ENCODE measurements at places on chromosomes 7 and 10.

DNA sequence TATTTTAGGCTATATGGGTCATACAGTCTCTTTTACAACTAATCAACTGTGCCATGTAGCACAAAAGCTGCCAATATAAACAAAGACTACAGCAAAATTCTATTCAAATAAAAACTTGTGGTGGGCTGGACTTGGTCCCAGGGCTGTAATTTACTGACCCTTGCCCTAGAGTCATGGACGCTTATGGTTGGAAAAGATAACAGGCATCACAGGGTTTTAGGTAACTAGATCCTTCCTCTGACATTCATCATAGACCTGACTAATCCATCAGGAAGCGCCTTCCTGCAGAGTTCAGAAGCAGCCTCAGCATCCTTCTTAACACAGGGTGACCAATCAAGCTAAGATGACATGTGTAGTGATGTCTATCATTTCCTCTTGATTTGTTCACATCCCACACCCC lies 40.2 kb upstream of the GPAM start:
- DNase-seq = no peak

GRCh38 chr7:37150856-37151255 lies 297.8 kb downstream of the ELMO1 start:
- DNase-seq = no peak

- no peak for DNase-seq
Observed at GRCh38 chr7:149570784-149571183, 73.2 kb upstream of the ZNF746 start.

- no peak for DNase-seq
Observed at GRCh38 chr7:124364283-124364682, 331.4 kb upstream of the TMEM229A start.

Measured in NCI-H1105 (cell line).